CD4-positive, alpha-beta T cell treated with Interleukin-6 for 4 hours (primary cell): ENCODE measurements at places on chromosomes 2 and 18.

- DNase-seq, result no peak
Observed at GRCh38 chr2:189018631-189019030, 44.5 kb downstream of the COL3A1 start.

DNA sequence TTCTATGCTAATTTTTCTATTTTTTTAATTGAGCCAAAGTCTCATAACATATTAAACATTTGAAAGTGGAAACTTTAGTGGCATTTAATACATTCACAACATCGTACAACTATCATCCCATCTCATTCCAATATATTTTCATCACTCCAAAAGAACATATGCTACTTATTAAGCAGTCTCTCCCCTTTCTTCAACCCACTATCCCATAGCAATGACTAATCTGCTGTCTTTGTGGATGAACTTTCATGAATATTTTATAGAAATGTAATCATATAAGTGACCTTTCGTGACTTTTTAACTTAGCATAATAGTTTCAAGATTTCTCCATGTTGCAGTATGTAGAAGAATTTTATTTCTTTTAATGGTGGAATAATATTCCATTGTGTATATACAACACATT is 90.3 kb downstream of the CCDC178 start:
- DNase-seq, result no peak

- no peak for DNase-seq
Observed at GRCh38 chr18:5972298-5972697, 77.0 kb upstream of the TMEM200C start.

- no peak for DNase-seq
Observed at GRCh38 chr2:71620116-71620515, 166.8 kb downstream of the DYSF start.

DNA sequence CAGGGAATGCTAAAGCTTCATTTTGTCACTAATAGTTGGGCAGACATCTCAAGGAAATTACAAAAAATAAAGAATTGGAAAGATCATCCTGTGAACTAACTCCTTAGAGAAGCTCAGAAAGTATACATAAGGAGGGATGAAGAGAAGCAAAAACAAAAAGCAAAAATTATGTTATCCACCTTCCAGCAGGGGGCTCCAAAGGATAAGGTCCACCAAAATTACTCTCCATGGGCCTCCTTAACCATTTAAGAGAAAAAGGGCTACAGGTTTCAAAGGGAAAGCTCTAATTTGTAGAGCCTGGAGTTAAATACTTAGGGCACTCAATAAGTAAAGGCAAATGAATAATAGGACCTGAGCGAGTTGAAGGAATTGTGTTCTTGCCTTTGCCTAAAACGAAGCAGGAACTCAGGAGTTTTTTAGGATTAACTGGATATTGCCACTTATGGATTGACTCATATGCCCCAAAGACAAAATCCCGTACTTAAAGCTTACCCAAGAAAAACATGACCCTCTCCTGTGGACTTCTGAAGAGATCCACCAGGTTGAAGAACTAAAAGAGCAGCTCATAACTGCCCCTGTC is 1167.9 kb downstream of the DSC3 start:
- no peak for DNase-seq

DNA sequence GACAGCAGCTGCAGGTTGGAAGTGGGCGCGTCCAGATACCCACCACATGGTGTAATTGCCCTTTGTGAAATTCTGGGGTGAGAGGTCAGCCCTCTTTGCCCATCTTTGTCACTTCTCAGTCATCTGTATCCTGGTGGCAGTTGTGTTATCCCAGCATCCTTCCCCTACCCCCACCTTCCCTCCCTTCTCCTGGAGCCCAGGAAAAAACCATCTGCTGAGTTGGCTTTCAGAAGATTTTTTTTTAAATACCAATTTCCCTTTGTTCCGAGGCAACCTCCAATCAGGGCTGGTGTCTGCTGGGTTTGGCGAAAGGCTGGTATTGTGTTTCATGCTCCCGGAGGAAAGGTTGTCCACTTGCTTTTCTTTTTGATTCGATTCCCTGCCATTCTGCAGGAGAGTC is 35.2 kb downstream of the SETBP1 start:
- DNase-seq, result no peak

DNA sequence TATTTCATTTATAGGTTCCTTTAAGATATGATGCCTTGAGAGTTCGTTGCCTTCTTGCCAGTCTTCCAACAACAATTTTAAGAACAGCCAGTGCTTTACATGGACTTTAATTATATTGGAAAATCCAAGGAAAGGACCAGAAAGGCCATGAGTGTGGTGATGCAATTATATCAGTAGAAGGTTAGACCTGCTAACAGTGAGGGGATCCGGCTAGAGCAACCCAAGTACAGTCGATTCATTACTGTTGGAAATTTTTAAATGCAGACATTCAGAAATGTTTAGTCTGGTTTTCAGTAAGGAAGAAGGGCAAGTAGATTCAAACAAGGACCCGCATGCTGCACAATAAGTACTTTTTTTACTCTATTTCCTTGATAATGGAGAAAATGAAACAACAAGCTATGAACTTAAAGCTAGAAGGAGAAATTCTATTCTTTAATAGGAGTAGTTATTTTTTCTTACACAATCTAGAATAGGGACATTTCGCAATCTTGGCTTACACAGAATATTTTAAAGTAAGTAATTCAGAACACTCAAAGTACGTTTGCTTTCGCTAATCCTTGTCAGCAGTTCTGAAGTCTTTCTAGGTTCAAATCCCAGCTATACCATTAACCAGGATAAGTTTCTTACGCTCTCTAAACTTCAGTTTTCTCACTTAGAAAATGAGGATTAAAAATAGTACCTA is 405.5 kb downstream of the MEIS1 start:
- DNase-seq, result no peak

DNA sequence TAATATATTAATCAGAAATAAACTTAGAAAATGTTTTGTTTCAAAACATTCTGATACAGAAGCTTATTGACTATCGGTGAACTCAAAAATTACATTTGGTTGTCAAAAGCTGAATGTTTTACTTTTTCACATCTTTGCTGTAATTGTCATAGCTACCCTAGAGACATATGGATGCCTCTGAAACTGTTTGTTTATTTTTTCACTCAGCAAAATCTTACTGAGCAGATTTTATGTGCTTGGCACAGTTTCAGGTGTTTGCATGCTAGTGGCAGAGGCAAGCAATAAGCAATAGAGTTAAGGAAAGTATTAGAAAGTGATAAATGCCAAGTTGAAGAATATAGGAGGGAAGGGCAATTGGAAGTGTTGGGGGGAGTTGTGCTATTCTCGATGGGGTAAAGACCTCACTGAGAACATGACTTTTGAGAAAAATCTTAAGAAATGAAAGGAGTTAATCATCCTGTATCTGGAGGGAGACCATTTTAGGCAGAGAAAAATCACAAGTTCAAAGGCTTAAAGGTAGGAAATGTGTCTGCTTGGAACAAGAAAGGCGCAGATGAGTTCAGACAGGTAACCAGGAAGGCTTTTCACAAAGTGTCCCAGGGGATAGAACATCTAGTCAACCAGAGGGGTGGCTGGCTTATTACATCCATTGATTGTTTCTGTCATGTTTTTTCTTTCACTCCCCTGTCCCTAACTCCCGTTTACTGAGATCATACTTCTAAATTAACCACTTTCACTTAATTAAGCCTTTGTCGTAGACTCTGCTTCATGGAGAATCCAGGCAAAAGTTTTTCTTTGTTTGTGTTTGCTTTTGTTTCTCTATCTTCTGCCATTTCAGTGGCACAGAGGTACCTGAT is 27.2 kb upstream of the COBLL1 start:
- no peak for DNase-seq

DNA sequence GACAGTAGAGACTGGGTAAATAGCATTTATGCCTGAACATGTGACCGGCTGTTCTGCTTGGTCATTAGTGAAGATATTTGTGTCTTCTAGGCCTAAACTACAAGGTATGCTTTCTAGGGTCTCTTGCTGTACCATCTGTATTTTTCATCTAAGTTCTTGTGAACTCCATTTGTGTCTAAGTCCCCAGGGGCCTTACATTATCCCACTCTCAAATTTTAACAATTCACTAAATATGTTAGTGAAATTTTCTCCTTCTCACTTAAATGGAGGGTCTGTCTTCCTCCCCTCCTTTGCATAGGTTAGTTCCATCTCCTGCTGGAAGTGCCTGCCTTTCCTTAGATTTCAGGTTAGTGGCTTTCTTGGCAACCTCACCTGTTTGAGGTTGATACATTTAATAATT is 382.6 kb downstream of the RAD51AP2 start:
- no peak for DNase-seq

GRCh38 chr2:218046238-218046637 is 22.8 kb upstream of the RUFY4 start:
- DNase-seq, result no peak

DNA sequence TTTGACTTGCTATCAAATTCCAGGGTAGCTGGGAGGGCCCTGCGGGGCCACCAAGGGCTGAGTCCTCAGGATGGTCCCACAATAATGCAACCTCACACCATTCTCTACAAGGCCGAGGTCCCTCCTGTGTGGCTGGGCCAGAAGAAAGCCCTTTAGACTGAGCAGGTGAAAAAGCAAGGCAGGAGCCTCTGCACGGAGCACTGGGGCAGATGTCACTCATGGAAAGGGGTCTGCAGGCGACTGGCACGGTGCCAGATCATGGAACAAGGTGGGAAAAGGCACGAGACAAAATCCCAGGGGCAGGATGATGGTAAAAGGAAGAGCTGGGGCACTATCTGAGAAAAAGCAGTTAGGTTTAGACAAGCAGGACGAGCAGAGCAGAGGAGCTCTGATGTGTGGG is 16.1 kb downstream of the HJURP start:
- DNase-seq, result no peak

DNA sequence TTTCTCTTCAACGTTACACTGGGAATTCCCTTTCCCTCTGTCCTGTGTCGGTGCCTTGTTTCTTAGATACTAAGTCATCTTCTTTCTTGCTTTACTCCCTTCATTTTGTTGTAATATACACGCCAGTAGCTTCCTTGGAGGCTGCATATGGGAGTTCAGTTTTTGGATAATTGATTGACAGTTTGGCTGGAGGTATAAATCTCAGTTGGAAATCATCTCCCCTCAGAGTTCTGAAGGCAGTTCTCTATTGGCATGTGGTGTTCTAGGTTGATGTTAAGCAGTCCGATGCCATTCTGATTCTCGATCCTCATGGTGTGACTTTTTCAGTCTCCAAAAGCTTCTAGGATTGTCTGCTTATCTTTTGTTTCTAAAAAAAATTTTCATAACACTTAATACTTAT is 152.5 kb upstream of the GLI2 start:
- DNase-seq, result no peak

DNA sequence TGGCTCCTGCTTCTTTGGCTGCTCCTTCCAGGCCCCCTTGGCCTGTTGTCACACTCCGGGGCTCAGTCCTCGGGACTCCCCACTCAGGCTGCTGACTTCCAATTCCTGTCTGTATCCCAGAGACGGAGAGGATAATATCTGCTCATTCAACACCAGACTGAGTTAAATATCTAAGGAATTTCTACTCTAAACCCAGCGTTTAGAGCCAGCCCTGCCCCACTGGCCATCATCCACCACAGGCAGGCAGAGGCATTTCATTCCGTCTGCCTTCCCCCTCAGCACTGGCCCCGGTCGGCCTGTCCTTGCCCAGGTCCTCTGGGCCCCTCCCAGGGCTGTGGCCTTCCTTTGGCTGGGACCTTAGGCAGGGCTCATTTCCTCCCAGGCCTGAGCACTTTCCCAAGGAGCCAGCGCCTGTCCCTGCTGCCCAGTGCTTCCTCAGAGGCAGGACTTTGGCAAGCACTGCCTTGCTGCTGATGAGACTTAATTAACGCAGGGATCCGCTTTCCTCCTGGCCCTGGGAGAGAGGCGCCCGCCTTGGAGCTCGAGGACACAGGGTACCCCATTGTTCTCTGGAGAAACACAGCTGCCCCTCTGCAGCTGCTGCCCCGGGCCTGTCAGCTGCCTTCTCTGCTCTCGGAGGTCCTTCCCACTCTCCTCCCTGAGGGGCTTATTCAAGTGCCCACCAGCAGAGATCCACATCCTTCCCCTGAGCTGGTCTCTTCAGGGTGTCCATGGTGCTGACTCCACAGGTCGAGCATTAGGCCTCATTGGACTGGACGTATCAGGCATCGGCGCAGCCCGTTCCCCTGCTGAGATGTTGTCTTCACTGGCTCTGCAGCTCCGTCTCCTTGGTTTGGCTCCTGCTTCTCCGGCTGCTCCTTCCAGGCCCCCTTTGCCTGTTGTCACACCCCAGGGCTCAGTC is 42.8 kb downstream of the ATOH8 start:
- DNase-seq, result no peak

DNA sequence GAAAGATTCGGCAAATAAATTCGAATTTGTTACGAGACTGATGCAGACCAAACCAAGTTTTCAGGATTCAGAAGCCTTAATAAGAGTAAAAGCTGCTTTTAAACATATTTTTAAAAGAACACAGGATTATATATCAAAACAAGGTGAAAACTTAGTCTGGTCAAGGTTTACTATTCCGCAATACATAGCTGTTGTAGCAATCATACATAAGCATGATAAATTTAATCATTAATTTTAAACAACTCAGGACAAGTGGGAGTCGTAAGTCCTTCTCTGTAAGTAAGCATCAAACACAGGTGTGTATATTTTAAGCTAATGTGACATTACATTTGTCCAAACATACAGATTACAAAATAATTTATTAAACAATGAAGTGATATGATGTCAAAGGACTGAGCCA is 57.7 kb downstream of the PUM2 start:
- no peak for DNase-seq

GRCh38 chr18:8610459-8610851 is 1.2 kb downstream of the RAB12 start:
- DNase-seq, result no peak

DNA sequence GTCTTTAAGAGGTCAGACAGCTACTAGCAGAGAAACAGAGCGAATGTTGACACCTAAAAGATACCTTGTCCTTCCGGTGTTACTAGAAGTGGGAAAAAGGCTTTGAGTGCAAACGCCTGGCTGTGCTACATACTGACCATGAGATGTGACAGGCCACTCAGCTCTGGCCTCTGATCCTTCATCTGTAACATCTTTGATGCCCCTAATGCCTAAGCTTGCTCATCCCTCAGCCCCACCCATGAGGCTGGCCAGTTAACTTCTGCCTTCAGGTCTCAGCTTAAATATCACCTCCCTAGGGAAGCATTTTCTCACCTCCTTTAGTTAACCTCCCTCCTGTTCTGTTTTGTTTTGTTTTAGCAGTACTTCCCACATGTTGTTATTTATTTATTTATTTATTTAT is 15.9 kb downstream of the EPAS1 start:
- no peak for DNase-seq

- DNase-seq, result no peak
Observed at GRCh38 chr2:117378653-117379052, 435.8 kb upstream of the DDX18 start.

GRCh38 chr2:199677881-199678280 is 173.1 kb downstream of the FTCDNL1 start:
- DNase-seq, result no peak
